ENCODE measurements at places on chromosomes 2 and 18.

GRCh38 chr18:68054669-68055068 lies 538.1 kb upstream of the DSEL start:
- no peak for DNase-seq

- no peak for DNase-seq
Measured at GRCh38 chr18:49168281-49168985, 217.7 kb upstream of the SMAD7 start.

DNA sequence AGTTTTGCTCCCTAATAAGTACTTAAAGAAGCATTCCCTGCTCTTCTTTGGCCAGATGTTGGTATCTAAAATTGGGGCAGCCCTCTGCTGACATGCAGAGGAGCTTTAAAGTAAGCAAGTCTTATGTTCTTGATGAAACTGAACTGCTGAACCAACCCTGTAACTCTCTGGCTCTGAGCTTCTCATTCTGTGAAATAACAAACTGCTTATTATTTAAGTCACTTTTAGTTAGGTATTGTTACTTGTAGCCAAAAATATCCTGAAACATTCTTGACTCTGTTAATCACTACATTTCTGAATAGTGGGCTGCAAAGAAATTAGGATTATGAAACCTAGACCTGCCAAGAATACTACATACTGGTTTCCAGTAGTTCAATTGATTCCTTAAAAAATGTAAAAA lies 15.5 kb downstream of the PPP3R1 start:
- no peak for DNase-seq

- no peak for DNase-seq
Measured at GRCh38 chr2:58146707-58147106, 94.4 kb downstream of the FANCL start.

DNA sequence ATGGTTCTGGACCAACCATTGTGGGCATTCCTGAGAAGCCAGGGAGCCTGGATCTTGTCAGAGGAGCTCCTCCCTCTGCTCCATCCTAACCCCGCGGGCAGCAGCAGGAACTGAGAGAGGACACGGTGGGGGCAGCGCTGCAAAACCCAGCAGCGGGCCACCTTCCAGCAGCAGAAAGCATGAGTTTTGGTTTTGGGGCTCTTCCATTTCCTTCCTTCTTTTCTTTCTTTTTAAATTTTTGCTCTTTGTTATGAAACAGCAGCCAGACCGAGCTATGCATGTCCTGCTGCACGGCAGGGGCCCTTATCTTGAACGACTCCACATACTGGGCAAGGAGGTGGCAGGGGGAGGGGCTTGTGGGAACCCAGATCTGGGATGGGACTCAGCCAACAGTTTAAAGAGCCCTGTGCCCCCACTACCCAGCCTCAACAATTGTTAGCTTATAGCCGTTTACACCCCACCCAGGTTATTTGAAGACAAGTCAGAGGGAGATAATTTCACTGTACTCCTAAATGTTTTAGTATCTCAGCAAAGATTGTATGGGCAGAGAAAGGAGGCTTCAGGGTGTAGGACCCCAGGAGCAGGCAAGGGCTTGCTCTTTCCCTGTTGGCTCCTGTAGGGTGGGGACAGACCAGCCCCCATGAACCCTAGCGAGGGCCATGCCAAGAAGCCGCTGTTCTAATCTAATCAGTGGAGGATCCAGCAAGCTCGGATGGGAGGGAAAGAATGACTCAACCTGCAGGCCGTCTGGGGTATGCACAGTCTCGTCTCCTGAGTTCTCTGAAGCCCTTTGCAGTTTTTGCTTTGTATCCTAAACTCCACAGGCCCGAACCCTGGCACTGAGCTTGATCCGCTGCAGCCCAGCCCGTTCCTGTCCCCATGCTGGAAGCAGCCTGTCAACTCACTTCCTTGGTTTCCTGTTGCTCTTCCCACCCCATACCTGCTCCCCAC lies 75.3 kb downstream of the LRRFIP1 start:
- no peak for DNase-seq

GRCh38 chr2:133262893-133263292 lies 305.4 kb downstream of the NCKAP5 start:
- DNase-seq = no peak

GRCh38 chr18:48866856-48867255 lies 83.9 kb downstream of the SMAD7 start:
- DNase-seq = no peak

DNA sequence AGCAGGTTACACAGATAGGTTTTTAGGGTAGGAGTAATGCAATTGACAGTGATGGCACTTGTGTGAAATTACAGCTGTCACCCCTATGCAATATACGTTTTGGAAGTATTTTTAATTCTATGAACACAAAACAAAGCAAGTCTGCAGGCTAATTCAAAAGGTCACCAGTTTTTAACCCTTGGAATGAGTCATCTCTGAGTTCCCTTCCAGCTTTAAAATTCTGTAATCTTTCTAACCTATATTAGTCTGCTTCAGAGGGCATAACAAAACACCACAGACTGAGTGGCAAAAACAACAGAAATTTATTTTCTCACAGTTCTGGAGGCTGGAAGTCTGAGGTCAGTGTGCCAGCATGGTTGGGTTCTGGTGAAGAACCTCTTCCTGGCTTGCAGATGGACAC lies 596.9 kb upstream of the HNMT start:
- DNase-seq = no peak

- no peak for DNase-seq
Measured at GRCh38 chr2:223587301-223587700, 14.9 kb downstream of the SCG2 start.
